ENCODE measurements at places on chromosomes 11 and 22. TPM values are rescaled to one million over a fixed set of nuclear protein-coding genes. Genes with fewer than 3 reads are reported as not detected.

The APOBEC3A gene
- total RNA-seq, result 0.75 TPM

The KCNQ1OT1 gene
- 1.8 TPM for total RNA-seq

The MS4A12 gene
- total RNA-seq, result not detected

The FOLR3 gene
- total RNA-seq, result 0.88 TPM

The PHOX2A gene
- not detected for total RNA-seq

Measured in subcutaneous adipose tissue (tissue), 4 donors.